ENCODE measurements at places on chromosomes 5 and 9.
A peak's percentile ranks its signal among the peaks of the same experiment; 100 is the strongest.

GRCh38 chr5:150613991-150614660 is 26.3 kb upstream of the SYNPO start:
- no peak for DNase-seq

DNA sequence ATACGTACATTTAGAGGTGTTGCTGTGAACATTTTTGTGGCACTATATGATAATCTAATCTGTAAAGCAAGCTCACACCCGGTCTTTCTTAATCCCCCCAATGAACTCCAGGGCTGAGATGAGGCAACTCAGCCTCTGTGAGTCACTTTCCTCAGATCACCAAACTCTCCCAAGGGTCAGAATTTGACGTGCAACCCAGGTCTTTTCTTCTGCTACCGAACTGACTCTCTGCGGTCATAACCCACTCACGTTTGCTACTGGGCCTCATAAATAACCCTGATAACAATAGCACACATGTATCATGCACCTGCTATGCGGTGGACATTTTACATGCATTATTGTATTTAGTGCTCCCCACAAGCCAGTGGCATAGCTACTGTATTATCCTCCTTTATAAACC is 153.1 kb downstream of the DROSHA start:
- no peak for DNase-seq

DNA sequence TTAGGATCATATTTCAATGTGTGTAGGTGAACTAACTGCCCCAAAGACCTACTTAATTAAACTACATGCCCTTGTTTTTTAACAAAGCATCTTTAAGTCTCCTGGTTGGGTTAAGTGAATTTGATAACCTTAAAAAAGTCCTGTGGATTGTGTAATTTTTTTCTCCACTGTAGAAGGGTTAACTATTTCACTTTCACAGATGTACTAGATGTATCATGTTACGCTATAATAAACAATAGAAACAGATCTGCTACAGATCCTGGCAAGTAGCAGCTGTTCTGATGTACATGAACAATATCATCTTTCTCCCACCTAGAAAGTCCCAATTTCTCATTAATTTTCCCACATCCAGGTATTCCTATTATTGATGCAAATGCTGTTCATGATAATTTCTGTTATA is 18.9 kb downstream of the KIF24 start:
- DNase-seq, result no peak

DNA sequence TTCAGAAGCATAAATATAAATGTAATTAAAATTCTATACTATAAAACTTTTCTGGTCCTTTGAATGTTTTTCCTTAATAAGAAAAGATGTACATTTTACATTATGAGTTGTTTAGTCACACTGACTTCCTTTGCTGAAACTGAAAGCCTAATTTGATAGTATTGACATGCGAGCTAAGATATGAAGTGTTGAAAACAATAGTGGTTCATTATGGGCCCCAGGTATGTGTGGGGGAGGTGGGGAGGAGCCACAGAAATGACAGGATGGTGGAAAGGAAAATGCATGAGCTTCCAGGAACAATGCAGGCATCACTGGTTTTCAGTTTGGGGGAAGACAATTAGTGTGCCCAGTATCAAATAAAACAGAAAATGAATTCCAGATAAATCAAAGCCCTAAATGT is 35.4 kb upstream of the RLN1 start:
- DNase-seq, result no peak

DNA sequence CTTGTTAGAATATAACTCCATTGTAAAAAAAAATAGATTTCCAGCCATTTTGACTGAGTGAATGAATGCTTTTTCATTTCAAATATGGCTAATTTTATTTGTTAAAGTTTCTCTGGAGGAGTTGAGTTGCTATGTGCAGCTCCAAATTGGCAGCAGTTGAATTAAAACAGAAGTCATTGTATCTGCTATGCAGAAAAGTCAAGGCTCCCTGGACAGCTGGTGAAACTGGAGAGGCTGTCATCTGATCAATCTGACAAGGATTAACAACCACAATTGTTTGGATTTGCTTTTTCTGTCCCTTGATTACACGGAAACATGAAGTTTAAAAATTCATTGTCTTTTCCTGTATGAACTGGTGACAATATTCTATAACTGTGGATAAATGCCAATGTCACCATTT is 713.9 kb downstream of the EFNA5 start:
- DNase-seq, result no peak

GRCh38 chr5:95631255-95631958 is 11.5 kb downstream of the GPR150 start:
- no peak for DNase-seq

GRCh38 chr5:173554989-173555705 is 61.3 kb downstream of the BOD1 start:
- no peak for DNase-seq

DNA sequence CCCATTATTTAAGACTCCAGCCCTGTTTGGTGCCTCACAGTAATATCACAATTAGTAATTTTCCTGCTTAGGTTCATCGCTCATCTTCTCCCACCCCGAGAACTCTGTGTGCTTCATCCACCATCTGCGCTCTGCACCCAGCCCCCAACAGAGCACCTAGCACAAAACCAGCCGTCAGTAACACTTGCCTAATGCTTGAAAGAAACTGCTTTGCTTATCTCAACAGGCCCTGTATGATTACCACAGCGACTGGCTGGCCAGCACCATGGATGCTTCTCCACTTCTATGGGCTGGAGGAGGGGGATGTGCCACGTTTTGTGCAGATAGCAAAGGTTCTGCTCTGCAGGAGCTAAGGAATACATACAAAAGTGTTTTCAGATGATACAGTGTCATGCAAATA is 166.8 kb downstream of the SPOCK1 start:
- no peak for DNase-seq

DNA sequence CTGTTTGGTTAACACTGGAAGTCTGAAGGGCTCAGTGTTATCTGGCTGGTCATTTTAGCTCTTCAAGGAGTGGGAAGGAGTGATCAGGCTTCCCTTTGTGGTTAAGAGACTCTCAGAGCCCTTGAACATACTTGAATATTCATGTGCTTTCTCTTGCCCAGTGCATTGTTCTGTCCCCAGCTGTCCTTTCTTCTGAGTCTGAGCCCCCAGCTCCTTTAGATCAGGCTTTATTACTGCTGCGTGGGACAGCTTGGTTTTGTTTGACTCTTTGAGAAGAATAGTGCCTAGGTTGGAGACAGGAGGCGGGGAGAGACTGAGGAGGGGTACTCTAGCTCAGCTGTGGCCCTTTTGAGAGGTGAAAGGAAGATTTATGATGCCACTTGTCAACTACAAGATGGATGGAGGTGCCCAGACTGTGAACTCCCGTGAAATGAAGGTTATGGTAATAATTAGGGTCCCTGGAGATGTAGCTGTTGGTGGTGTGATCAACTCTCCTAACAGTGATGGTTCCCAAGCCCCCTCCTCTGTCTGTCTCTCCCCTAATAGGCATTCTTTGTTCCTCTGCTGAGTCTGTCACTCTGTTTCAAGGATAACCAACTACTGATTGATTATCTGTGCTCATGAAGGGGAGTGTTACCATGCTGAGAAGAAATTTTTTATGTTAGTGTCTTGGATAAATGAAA is 83.1 kb upstream of the GLRA1 start:
- no peak for DNase-seq

DNA sequence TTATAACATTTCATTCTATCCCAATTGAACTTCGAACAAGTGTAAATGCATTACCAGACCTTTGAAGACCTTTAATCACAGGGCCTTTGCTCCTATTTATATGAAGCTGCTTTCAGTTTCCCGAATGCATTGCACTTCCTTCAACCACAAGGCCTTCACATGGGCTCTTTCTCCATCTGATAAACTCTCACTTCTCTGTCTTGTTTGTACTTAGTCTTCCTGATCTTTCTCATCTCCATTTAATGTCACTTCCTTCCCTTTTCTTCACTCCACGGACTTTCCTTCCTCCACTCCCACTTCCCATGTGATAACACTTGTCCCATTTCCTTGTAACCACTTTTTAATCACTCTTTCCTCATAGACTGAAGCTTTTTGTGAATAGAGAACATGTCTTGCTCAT is 74.3 kb upstream of the TNC start:
- peak; percentile 57 for DNase-seq

DNA sequence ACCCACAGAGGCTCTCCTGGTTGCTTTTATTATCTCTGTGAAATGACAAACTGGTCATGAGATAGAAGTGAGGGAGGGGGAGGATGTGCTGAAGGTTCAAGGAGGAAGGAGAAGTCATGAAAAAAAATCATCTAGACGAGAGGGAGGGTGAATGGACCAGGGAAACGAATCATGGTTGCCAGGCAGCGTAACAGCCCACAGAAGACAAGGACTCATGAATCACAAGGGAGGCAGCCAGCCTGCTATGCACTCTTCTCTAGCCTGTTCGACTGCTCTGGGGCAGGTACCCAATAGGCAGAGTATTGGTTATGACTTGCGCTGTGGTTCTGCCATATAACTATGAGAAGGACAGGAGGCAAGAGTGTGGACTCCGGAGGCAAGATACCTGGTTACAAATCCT is 475.2 kb downstream of the CDK5RAP2 start:
- no peak for DNase-seq

DNA sequence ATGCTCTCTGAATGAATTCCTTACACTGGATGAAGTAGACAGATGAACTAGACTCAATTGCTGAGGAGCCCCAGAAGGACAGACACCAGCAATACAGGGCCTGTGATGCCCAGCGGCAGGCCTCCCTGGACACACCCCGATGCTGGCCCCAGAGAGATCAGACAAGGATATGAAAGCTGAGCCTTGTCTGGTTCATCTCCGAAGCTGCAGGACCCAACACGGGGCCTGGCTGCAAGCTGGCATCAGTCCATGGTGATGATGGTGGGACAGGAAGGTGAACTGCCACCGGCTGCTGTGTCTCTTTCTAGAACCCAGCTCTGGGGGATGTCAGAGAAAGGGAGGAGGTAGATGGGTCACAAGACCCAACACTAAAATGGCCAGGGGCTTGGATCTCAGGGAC is 104.0 kb upstream of the LMX1B start:
- DNase-seq, result no peak

GRCh38 chr5:181173420-181174342 is 26.3 kb downstream of the OR2V2 start:
- no peak for DNase-seq

All from inflammatory macrophage (primary cell).